Ovary (tissue), 10 donors: ENCODE measurements at places on chromosomes 12 and 14.

- no peak for DNase-seq
Measured at GRCh38 chr12:52201451-52201839, 9.6 kb upstream of the KRT80 start.

GRCh38 chr14:94382099-94382715, 6.2 kb downstream of the SERPINA1 start:
- no peak for DNase-seq

GRCh38 chr14:68911594-68912227, 67.4 kb downstream of the ACTN1 start:
- peak; percentile 81 for DNase-seq

- peak; percentile 100 for DNase-seq
Measured at GRCh38 chr12:47377414-47378221, 297.9 kb upstream of the AMIGO2 start.

DNA sequence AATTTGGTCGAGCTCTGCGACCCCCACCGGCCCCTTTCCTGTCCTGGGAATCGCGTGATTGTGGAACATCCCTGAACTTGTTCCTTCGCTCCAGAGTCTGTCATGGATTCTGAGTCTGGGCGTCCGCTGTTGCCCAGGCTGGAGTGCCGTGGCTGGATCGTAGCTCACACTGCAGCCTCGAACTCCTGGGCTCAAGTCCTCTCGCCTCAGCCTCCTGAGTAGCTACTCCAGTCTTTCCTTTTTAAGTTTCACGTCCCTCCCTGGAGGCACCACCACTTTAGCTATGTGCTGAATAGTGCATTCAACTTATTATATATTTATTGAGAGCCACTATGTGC, 698 bp downstream of the ACOT6 start:
- no peak for DNase-seq

- DNase-seq: no peak
Measured at GRCh38 chr12:101664992-101665391, 32.4 kb upstream of the CHPT1 start.

- peak; percentile 64 for DNase-seq
Measured at GRCh38 chr12:12704593-12705230, 8.7 kb upstream of the GPR19 start.

GRCh38 chr14:104998801-104999200, 13.2 kb downstream of the CLBA1 start:
- DNase-seq: no peak

DNA sequence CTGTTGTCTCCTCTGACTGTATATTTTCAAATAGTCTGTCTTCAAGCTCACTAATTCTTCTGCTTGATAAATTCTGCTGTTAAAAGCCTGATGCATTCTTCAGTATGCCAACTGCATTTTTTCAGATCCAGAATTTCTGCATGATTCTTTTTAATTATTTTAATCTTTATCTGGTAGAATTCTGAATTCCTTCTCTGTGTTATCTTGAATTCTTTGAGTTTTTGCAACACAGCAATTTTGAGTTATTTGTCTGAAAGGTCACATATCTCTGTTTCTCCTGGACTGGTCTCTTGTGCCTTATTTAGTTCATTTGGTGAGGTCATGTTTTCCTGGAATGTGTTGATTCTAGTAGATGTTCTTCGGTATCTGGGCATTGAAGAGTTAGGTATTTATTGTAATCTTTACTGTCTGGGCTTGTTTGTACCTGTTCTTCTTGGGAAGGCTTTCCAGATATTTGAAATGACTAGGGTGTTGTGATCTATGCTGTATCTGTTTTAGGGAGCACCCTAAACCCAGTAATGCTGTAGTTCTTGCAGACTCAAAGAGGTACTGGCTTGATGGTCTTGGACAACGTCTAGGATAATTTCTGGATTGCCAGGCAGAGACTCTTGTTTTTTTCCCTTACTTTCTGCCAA, 193.8 kb upstream of the NPAS3 start:
- DNase-seq: no peak

- DNase-seq: no peak
Measured at GRCh38 chr12:24773996-24774395, 174.9 kb downstream of the BCAT1 start.

- no peak for DNase-seq
Measured at GRCh38 chr12:16225692-16226091, 51.8 kb downstream of the SLC15A5 start.

DNA sequence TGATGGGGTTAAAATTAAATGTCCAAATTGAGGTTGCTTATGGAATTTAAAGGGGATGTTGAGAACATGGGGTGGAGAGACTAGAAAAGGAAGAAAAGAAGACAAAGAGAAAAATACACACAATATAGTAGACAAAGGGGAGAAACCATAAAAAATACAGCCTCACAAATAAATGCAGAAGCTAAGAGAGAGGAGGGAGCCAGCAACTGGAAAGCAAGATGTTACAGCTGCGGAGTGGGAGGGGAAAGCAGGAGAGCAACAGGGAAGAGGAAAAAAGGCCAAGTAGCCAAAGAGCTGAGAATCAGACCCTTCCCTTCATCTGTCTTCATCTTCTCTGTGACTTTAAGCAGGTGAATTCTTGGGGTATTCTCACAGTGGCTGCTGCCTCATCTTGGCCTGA, 39.7 kb upstream of the SMUG1 start:
- no peak for DNase-seq

- DNase-seq: no peak
Measured at GRCh38 chr12:93015871-93016751, 87.0 kb upstream of the EEA1 start.

DNA sequence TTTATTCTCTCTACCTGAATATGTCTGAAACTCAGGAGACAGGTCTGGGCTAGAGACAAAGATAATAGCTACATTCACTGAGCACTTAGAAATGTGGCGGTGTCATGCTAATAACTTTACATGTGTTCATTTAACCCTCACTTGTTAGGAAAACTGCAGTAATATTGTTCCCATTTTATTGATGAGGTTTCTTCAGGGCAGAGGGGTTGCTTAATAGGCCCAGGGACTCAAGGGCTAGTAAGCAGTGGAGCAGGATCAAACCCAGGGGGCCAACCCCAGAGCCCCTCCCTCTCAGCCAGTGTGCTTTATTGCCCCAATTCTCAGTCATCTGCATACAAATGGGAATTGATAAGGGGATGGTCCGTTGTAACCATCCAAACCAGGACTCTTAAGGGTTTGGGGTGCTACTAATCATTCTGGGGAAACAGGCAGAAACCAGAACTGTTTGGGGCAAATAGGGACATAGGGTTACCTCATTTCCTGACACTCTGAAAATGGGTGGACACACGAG, 142.8 kb upstream of the AMIGO2 start:
- DNase-seq: no peak

- no peak for DNase-seq
Measured at GRCh38 chr12:66270613-66271012, 31.7 kb upstream of the HELB start.

GRCh38 chr12:70638639-70639360, 1.6 kb upstream of the PTPRB start:
- no peak for DNase-seq

GRCh38 chr12:47367912-47368537, 288.3 kb upstream of the AMIGO2 start:
- no peak for DNase-seq

DNA sequence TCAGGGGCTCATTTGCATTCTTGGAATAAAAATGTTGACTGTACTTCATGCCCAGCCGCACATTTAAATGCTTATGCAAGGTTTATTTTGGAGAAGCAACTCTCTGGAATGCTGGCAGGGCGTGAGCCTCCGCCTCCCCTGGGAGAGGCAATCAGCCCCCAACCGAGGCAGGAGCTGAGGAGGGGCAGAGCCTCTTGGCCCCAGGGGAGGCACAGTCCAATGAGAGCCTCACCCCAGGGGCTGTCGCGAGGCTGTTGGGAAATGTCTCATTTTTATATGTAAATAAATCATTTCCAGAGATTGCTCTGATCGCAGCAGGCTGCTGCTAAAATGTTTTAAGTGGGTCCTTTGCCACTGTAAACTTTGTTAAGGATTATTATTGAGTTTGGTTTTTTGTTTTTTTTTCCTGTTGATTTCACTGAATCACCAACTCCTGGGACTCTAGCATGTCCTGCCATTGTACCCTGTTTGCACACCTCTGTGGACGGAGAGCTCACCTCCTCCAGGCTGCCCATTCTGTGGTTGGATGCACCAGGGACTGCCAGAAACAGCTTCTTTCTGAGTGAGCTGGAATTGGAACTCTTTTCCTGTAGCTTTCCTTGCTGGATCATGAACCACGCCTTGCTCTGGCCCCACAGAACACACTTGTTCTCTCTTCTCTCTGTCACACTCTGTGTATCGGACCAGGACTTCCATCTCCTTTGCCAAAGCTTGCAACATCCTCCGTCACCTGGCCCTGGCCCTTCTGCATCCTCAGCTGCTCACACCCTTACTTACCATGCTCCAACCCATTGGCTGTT, 46.9 kb upstream of the FAM181A start:
- DNase-seq: no peak

DNA sequence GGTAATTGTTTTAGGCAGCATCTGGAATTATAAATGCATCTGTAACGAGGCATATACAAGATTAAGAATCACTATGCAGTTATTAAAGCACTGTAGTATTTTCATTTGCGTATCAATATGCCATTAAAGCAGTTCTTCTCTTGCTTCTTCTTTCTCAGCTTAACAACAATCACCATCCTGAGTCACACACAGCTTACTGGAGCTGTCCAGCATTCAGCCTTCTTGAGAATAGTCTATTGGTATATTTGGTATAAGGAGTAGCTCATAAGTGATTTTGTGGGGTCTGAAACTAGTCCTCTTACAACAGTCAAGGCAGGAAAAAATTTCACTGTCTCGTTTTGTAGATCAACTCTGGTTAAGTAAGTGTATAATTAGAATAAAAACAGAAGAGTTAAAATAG, 523.0 kb upstream of the FOXG1 start:
- DNase-seq: no peak

DNA sequence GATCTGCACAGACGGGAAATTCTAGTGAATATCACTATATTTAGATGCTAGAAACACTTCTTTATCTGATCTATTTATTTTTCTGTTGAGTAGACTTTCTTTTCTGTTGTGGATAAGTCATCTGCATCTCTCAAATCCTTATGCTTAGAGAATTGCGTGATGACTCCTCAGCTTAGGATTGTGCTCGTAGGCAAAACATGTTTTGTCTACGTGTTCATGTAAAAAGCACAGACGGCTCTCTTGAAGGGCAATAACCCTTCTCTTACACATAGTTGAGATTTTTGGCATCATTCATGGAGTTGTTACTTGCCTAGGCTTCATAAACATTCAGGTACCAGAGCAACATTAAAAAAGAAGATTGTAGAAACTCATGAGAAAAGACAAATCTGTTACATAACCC, 18.6 kb downstream of the PPFIBP1 start:
- no peak for DNase-seq

GRCh38 chr12:92987846-92988621, 58.9 kb upstream of the EEA1 start:
- DNase-seq: peak; percentile 35

GRCh38 chr12:98725476-98726247, 80.6 kb downstream of the APAF1 start:
- peak; percentile 45 for DNase-seq

DNA sequence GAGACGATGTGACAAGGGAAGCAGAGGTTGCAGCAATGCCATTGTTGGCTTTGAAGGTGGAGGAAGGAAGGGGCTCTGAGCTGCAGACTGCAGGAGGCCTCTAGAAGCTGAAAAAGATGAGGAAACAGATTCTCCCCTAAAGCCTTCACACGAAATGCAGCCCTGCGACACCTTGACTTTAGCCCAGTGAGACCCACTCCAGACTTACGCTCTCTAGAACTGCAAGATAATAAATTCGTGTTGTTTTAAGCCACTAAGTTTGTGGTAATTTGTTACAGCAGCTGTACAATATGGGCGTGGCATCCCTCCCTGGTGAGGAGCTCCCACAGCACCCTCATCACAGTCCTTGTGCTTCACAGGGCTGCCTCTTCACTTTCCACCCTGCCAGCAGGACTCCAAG, 53.2 kb downstream of the GOLGA5 start:
- DNase-seq: no peak

- DNase-seq: no peak
Measured at GRCh38 chr12:19778172-19778571, 338.9 kb downstream of the AEBP2 start.

DNA sequence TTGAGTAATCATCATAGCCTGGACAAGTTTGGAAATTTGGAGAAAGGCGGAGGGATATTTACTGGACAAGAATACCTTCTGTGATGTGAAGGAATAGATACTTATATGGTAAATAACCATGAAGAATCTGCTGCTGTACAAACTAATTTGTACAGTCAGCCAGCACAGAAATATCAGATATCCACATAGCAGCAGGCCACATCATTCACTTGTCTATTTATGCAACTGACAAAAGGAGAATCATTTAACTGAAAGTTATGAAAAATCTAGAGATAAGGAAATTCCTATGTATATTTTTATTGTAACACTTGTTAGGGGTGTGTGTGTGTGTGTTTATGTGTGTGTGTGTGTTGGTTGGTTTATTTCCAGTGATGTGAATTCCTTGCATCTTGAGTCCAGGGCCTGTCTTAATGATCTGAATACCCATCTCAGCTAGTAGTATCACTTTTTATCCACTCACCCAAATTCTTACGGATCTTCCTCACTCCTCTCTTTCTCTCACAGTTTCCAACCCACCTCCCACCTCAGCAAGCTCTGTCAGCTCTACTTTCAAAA, 10.5 kb upstream of the LRIG3 start:
- no peak for DNase-seq

DNA sequence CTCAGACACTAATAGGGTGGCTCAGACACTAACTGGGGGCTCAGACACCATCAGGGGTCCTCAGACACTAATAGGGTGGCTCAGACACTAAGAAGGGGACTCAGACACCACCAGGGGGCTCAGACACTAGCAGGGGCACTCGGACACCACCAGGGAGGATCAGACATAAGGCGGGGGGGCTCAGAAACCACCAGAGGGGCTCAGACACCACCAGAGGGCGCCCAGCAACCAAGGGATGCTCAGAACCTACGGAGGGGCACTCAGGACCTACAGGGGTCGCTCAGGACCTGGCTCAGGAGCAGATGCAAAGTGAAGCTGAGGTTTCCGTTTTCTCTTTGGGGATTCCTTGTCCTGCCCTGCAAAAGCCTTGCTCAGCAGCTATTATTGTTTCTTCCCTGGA, 448.5 kb downstream of the TMEM121 start:
- no peak for DNase-seq

DNA sequence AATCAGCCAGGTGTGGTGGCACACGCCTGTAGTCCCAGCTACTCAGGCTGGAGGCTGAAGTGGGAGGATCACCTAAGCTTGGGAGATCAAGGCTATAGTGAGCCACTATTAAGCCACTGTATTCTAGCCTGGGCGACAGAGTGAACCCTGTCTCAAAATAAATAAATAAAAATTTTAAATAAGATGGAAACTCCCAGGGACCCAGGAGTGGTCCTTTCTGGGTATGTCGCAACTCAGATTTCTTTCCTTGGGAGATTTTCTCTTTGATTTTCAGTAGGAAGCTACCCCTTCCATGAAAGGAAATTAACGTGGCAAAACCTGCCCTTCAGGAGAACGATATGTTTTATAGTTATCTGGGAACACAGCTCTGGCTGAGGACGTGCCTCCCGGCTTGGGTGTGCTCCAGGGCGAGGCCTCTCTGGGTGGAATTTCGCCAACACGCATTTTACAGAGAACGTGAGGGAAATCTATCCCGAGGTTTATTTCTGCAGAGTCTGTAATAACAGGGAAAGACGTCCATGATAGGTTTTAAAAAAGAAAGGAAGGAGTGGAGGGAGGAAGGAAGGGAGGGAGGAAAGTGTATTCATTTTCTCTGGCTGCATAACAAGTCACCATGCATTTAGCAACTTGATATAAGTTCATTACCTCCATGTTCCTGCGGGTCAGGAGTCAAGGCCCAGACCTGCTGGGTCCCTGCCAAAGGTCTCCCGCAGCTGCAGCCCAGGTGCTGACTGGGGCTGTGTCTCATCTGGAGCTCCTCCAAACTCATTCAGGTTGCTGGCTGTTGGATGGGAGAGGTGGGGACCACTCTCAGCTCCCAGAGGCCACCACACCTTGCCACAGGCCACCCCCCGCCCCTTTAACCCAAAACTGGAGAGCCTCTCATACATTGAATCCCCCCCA, 80.6 kb upstream of the GSC start:
- peak; percentile 24 for DNase-seq
